ENCODE measurements at places on chromosomes 16 and 17.

DNA sequence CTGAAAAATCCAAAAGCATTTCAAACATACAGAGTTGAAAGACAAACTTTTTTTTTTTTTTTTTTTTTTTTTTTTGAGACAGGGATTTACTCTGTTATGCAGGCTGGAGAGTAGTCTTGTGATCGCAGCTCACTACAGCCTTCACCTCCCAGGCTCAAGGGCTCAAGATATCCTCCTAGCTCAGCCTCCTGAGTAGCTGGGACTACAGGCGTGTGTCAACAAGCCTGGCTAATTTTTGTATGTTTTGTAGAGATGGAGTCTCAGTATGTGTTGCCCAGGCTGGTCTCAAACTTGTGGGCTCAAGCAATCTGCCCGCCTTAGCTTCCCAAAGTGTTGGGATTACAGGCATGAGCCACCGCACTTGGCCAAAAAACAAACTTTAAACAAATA is 64.2 kb upstream of the KIFC3 start:
- DNase-seq, result no peak

DNA sequence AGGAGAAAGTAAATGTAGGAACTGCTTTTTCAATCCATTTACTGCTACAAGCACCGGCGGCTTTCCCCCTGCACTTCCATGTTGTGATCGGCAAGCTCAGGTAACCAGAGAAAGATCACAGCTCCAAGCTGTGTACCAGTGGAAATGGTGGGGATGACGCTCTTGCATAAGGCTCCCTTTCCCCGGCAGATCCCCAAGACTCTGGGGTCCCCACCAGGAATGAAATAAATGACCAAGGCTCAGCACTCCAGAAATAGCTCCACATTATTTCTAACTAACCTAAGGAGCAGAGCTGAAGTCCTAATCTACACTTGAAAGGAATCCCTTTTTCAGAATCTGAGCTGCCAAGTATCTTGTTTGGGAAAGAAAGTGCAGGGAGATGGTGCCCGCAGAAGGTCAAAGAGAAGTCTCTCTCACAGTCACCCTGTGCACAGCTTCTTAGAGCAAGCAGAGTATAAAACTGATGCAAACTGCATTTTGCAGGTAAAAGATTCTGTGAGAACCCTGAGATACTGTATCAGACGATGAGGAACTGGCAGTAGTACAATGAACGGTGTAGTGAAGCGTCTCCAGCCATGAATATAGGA is 11.1 kb downstream of the GRB2 start:
- DNase-seq, result no peak

- no peak for DNase-seq
These were observed 12.0 kb downstream of the USP36 start for GRCh38 chr17:78828470-78829185.

GRCh38 chr16:268141-269053 is 7.3 kb downstream of the RGS11 start:
- DNase-seq, result no peak

DNA sequence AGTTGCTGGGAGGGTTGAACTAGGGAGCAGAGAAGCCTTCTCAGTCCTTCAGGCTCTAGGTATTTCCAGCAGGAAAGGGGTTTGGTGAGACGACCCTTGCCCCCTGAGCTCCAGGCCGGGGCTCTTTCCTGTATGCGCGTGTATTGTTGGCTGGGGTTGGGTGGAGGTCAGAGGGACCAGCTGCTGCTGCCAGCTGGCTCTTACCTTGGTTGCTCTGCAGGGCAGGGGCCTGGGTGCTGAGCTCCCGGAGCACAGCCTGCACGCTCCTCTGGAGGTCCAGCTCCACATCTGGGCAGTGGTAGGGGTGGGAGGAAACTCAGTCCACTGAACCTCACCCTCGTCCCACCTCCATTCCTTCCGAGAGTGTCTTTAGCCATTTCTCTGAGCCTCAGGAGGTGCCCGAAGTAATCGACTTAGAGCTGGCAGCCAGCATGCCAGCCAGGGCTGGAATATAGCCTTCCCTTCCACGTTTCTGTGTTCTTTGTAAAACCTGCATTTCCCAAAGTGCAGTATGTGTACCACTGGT is 28.0 kb downstream of the PIK3R6 start:
- no peak for DNase-seq

DNA sequence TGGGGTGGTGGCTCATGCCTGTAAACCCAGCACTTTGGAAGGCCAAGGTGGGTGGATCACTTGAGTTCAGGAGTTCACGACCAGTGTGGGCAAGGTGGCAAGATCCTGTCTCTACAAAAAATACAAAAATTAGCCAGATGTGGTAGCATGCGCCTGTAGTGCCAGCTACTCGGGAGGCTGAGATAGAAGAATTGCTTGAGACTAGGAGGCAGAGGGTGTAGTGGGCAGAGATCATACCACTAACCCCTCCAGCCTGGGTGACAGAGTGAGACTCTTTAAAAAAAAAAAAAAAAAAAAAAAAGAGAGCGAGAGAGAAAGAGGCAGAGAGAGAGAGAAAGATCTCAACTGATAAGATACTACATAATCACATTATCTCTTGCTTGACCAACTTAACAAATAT is 45.9 kb downstream of the KANSL1 start:
- peak; percentile 46 for DNase-seq

DNA sequence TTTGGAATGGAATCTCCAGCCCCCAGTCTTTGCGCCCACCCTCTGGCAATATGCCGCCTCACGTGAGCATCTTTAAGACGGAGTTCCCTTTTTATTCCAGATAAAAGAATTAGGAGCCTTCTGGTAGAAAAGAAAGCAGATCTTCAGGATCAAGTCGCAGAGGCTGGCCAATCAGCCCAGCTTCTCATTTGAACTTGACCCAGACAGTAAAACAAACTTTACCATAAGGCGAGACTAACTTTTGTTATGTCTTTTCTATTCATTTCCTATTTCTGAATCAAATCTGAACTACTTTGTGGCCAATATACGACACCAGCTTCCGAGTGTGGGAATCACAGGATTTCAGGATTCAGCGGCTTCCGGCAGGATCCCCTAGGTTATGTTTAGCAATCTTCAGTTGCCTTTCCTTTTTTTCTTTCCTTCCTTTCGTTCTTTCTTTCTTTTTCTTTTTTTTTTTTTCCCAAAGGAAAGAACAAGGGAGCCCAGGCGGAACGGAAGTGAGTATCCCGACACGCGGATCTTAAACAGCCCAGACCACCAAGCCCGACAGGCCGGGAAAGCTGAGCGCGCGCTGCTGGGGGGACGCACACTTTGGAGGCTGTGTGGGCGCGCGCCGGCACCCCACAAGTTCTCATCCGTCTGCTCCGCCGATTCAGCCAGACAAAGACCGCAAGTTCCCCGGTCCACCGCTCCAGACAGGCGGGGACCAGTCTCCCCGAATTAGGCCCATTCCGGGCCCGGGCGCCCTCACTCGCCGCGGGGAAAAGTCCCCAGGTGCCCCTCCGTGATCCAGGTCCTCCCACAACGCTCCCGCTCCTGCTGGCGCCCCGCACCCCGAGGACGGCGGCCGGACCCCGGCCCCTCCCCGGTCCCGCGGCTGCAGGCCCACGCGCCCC is 633 bp downstream of the TBC1D16 start:
- DNase-seq, result peak; percentile 46

- DNase-seq, result no peak
These were observed 81.1 kb upstream of the DNAH17 start for GRCh38 chr17:78658281-78658785.

GRCh38 chr17:66831383-66832210 is 3.3 kb upstream of the CACNG5 start:
- no peak for DNase-seq

GRCh38 chr16:86994651-86995171 is 322.5 kb downstream of the C16orf95 start:
- DNase-seq, result no peak

GRCh38 chr16:77191259-77191969 is 424 bp downstream of the MON1B start:
- peak; percentile 34 for DNase-seq

- peak; percentile 70 for DNase-seq
These were observed 204.5 kb upstream of the RPL38 start for GRCh38 chr17:73998653-73999645.

DNA sequence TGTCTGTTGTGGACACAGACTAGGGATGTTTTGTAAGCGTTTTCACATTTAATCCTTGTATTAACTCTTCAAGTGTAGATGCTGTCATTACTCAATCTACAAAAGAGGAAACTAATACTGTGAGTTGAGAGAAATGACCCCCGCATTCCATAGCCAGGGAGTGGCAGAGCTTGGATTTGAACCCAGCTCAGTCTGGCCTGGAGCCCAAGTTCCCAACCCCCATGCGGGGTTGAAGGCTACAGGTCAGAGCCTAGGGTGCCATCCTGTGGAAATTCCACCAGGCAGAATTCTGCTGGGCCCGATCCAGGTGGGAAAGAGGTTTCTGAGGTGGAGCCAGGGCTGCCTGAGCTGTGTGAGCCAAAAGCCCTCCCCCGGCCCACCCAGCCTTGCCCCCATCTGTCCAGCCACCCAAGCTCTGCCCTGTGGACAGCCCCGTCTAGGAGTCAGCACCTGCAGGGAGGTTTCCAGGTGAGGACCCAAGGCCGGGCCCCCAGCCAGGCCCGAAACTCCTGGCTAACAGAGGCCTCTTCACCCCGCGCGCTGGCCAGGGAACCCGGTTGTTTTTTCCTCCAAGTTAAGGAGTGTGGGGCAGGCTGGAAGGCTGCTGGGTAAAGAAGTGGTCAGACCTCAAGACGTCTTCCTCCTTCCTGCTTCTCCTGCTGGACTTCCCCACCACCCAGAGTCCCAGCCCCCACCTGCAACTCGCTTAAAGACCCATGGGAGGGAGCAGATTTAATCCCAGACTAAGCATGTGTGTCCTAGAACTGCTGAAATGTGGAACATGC is 5.7 kb downstream of the MMP15 start:
- no peak for DNase-seq

DNA sequence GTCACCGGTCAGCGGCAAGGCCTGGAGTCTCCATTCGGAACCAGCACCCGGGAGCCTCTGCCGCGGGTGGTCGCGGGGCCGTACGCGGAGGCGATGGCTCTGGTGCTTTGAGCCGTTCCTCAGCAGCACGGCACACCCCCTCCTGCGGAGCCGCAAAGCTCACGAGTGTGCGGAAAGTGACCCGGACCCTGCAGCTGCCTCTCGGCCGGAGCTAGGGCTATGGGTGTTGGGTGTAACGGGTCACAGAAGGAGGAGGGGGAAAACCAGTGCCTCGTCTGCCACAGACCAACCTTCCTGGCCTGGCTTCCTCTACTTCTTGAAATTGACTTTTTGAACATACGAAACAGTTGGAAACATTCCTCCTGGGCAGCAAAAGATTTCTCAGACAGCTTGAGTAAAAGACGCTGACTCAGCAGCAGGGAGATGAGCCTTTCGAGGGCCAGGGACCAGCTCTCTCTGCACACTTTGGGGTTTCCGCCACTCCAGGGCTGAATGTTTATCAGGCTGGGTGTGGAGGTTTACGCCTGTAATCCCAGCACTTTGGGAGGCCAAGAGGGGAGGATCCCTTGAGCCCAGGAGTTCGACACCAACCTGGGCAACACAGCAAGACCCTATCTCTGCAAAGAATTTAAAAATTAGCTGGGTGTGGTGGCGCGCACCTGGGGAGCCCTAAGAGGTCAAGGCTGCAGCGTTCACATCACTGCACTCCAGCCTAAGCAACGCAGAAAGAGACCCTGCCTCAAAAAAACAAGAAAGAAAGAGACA is 26.4 kb upstream of the PITPNA start:
- no peak for DNase-seq

- DNase-seq, result no peak
These were observed 1.7 kb upstream of the MAZ start for GRCh38 chr16:29804455-29805231.

DNA sequence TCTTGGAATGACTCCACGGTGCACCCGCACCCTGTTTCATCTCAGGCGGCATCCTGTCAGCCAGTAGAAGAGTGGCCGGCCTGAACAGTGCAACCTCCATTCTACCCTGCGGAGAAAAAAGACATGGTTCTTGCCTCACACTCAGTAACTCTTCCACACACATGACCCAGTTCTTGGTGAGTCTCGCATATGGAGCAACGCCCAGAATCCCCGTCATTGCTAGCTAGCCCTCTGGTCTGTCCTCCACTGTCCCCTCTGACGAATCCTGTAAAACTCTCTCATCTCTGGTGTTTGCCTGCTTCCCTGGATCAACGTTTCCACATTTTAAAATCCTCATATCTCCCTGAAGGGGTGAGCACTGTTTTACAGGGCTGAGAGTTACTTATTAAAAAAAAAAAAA is 4.2 kb upstream of the RDM1 start:
- DNase-seq, result no peak

- DNase-seq, result peak; percentile 7
These were observed 49.9 kb upstream of the COX10 start for GRCh38 chr17:14019186-14019956.

GRCh38 chr16:20410121-20410723 is 888 bp downstream of the ACSM5 start:
- no peak for DNase-seq

DNA sequence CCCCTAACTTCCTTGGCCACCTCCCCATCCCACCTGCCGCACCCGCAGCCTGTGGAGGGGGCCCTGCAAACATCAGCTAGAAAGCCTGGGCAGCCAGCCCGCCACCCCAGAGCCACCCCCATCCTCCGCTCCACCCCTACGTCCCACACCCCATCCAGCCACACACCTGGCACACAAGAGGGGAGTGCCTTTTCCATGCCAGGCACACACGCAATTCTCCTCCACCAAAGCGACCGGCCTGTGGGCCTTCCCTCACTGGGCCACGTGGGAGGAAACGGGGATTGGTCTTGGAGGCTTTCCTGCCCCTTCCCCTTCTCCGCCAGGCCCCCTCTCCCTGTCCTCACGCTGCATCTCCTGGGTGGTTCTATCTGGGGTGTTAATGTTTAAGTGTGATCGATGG is 48.7 kb upstream of the TNRC6C start:
- no peak for DNase-seq

DNA sequence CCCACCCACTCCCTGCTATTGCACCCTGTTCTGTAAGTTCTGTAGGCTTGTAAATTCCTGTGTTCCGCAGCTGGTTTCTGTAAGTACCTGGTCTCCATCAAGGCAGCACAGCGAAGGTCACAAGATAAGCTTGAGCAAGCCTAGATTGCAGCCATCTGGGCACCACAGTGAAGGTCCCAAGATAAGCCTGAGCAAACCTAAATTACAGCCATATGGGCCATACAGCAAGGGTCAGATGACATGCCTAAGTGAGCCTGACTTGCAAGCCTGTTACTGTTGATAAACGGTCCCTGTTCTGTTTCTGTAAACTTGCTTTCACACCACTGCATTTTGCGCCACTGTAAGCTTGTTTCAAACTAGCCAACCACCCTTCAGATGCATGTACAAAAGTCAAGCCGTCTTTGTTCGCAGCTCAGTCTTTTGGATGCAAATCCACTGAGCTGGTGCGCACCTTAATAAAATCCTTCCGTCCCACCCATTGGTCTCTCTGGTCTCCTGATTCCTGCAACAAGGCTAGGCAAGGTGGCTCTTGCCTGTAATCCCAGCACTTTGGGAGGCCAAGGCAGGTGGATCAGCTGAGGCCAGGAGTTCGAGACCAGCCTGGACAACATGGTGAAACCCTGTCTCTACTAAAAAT is 42.6 kb upstream of the ATF7IP2 start:
- DNase-seq, result no peak
